Fibroblast of lung (primary cell): ENCODE measurements at places on chromosomes 2 and 18.

DNA sequence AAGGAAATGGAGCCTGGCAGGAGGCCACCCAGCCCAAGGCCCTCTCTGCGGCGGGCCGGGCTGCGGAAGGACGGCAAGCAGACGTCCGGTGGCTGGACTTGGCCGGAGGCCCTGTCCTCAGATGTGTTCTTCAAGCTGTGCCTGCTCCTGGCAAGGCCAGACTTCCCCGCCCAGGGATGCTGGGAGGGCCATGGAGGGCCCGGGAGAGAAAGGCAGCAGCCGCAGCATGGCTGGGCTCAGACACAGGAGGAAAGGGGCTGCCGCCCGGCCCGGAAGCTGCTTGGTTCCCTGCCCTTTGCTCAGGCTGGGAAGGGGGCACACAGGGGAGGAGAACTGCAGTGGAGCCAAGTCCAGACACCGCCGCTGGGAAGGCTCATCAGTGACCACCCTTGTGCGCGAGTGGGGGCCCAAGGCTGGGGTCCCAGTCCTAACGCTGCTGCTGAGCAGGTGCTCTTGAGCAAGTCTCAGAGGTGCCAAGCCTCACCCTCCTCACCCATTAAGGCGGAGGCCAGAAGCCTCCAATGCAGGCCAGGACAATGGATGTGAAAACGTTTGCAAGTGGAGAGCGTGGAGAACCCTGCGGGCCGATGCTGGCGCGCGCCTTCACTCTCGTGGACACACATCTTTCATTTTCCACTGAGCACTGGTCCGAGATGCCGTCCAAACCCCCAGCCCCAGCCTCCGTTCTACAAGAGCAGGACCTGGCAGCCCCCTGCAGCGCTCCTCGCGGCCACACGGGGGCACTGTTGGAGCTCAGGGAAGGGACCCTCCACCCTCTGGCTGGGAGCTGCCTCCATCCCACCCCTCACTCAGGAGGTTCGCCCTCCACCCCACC, 7.9 kb downstream of the CROCC2 start:
- no peak overlapping the region for H3K4me3 ChIP-seq
- peak overlapping the region; percentile 13 for H3K27ac ChIP-seq
- no peaks in the 10 kb centered on the region for H3K36me3 ChIP-seq
- H3K27me3 ChIP-seq = no peaks in the 10 kb centered on the region
- H3K4me1 ChIP-seq = peaks cover 26% of the 10 kb centered on the region

GRCh38 chr2:74891136-74891764, 57.3 kb downstream of the HK2 start:
- H3K27ac ChIP-seq = no peak overlapping the region
- no peak overlapping the region for H3K4me3 ChIP-seq
- DNase-seq = no peak
- peaks cover 21% of the 10 kb centered on the region for H3K4me1 ChIP-seq
- peaks cover 4% of the 10 kb centered on the region for H3K36me3 ChIP-seq

DNA sequence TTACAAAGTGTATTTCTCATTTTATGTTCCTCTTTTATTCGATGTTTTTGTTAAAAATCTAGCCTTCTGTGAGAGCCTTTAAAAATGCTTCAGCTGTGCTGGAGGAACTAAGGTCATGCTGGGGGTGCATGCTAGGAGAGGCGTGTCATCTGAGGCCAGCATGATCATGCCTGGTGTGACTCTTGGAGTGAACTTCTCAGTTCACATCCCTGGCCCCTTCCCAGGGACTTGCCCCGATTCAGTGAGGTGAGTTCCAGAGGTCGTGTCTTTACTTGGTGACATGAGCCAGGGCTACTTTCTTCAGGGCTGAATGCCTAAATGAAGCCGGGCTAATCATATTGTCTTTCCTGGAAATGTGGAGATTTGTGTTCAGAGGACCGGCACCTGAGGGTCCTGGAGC, 264.9 kb downstream of the MREG start:
- H3K4me1 ChIP-seq = peaks cover 14% of the 10 kb centered on the region
- H3K36me3 ChIP-seq = no peaks in the 10 kb centered on the region
- no peak overlapping the region for H3K4me3 ChIP-seq

DNA sequence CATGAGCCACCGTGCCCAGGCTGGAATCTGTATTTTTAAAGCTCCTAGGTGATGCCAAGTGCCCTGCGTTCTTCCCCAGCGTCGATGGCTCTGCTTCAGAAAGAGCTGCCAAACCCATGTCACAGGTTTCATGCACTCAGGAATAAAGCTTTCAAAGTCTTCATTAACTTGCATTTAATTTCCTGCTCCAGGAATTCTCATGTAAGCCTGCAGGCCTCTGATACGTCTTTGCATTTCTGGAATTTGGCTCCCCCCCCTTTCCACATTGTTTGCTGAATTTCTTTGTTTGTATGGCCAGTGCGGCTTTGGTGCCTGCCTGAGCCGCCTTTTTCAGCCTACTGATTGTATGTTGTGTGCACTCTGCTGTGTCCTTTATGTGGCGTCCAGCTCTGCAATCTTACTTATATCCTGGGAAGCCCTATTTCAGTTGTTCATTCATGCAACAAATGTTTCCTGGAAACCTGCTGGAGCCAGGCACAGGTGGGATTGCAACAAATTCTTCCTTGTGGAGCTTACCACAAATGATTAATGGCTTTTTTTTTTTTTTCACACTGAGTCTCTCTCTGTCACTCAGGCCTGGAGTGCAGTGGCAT, 17.9 kb upstream of the OTOF start:
- no peak overlapping the region for H3K27ac ChIP-seq
- H3K4me1 ChIP-seq = no peaks in the 10 kb centered on the region
- H3K4me3 ChIP-seq = no peak overlapping the region
- peaks cover 11% of the 10 kb centered on the region for H3K27me3 ChIP-seq
